ENCODE measurements at places on chromosomes 12 and 14.

GRCh38 chr14:101736585-101736984, 24.9 kb upstream of the PPP2R5C start:
- no peak for DNase-seq

- peak; percentile 71 for DNase-seq
Measured at GRCh38 chr14:70317969-70318634, 41.4 kb downstream of the COX16 start.

DNA sequence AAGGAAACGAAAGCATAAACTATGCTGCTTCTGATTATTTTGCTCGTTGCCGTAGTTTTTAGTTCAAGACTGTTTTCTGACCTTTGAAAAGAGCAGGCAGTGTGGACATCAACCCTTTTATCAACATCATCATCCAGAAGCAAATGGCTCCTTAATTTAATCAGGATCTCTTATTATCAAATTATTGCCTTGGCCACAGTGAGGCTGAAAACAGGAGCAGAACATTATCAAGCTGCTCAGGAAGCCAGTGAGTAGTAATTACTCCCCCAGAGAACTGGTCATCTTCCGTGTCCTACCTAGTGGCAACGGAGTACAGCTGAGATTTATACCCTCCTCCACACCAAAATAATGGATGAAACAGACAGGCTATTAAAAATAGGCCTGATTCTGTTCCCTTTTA, 2.2 kb upstream of the DIABLO start:
- no peak for DNase-seq

DNA sequence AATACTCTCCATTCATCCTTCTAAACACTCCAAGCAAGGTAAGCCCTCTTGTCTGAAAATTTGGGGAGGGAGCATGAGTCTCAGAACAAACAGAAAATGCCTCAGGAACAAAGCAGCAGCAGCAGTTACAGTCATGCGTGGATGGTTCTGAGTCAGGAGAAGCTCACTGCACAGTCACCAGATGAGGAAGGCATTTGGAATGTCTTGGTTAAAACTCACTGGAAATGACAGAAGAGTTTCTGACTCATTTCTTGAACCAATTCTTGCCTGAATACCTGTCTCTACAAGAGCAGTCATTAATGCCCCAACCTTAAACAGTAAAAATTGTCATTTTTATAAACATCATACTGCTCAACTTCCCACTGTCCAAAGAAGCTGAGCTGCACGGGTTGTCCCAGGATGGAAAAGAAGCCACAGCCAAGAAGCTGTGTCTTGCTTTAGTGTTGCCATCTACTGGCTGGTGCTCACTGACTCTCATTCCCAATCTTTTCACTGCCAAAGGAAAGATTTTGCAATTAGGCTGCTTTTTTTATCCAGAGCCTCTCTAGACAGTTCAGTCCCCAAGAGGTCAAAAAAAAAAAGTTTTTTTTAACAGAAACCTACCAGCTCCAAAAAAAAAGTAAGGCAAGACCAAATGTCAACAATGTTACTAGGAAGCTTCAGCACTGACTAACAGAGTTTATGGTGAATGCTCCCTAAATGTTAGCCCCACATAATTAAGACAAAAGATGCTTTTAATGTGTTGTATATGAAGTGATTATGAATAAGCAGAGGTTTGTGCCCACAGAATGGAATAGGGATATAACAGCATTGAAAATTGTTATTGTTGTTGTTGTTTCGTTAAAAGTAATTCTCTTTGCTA, 40.4 kb downstream of the KICS2 start:
- peak; percentile 52 for DNase-seq

DNA sequence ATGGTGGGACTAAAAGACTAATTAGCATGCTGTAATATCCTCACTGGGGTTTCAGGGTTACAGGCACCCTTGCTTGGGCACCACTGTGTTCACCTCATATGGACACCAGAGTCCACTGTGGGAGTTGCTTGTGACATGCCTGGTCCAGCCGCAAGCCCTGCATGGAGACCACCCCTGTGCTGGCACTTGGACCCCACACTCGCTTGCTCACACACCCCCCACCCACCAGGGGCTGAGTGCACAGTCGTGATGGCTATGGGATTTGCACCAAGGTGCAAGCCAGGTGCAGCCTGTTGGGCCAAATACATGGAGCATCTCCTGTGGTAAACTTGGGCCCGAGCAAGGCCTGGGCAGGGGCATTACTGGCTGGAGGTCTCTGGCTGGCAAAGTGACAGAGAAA, 129.1 kb downstream of the SYT10 start:
- DNase-seq: no peak

DNA sequence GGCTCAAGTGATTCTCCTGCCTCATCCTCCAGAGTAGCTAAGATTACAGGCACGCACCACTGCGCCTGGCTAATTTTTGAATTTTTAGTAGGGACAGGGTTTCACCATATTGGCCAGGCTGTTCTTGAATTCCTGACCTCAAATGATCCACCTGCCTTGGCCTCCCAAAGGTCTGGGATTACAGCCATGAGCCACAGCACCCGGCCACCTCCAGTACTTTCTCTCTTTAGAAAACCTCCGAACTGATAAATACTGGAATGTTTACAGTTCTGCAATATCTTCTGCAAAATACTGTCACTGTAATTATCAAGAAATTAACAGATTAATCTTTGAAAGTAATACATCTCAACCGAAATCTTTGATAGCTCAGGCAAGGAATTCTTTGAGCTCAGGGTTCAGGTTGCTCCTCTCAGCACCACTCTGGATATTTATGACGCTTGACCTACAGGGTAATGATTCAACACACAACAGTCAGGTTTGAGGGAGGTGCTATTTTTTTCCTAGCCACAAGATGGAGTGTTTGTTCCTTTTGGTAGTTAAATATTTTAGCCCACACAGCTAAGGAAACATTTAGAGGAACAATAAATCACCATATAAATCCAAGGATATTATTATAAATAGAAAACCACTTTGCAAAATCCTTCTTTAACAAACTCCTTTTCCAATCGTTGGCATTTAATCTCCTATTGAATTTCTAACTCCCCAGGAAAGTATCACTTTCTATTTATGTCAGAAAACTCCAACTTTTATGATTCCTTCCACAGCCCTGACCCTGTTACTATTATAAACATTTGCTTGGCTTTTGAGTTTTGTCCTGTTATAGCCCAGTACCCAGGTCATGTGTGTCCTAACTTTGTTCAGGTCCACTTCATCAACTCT, 48.6 kb upstream of the GTF2A1 start:
- peak; percentile 68 for DNase-seq

DNA sequence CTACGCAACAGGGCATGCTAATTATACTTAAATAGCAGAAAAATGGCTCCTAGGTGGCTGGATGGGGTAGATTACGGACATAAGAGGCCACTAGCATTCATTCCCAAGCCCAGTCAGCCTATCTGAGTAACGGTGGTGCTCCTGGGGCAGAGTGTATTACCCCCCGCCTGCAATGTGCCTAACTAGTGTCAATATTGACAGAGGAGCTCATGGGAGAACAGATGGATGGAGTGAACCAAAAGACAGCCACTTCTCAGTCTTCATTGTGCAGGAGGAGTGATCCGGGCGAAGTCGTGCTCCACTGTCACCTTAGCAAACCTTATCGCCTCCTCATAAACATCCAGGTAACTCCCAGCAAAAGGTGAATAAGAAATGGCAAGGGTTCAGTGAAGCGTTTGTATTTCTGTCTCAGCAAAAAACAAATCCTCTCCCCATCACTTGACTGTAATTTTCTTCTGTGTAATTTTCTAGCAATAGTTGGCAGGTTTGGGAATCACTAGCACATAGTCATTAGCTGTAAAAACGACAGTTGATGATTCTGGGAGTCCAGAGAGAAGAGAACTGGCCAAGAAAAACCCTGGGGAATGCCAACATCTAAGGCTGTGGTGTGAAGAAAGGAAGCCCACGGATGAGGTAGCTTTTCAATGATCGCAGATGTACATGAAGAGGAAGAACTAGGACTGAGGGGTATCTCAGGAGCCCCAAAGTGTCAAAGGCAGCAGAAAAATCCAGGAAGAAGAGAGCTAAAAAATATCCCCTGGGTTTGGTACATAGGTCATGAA, 126.6 kb upstream of the BCL2L14 start:
- DNase-seq: no peak

DNA sequence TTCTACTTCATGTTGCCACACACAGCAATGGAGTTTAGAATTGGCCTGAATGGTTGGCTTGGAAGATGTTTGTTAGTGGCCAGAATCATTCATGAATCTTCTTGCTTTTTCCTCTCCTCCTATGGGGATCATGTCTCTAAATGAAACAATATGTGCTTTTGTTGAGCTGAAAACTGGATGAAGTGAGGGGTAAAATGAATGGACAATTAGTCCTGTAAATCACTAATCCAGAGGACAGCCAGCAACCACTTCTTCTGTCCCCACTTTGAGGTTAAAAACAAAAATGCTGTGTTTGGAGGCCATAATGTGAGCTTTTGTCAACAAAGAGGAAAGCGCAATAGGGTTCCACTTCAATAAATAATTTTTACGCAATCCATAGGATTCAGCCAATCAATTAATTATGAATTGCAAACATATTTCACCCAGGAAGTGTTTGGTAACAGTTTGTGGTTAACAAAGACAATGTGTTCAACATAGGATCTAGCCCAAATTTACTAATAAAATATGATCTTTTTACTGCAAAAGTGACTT, 30.3 kb upstream of the AMIGO2 start:
- DNase-seq: no peak

- DNase-seq: no peak
Measured at GRCh38 chr12:66495709-66496108, 183.2 kb downstream of the GRIP1 start.

DNA sequence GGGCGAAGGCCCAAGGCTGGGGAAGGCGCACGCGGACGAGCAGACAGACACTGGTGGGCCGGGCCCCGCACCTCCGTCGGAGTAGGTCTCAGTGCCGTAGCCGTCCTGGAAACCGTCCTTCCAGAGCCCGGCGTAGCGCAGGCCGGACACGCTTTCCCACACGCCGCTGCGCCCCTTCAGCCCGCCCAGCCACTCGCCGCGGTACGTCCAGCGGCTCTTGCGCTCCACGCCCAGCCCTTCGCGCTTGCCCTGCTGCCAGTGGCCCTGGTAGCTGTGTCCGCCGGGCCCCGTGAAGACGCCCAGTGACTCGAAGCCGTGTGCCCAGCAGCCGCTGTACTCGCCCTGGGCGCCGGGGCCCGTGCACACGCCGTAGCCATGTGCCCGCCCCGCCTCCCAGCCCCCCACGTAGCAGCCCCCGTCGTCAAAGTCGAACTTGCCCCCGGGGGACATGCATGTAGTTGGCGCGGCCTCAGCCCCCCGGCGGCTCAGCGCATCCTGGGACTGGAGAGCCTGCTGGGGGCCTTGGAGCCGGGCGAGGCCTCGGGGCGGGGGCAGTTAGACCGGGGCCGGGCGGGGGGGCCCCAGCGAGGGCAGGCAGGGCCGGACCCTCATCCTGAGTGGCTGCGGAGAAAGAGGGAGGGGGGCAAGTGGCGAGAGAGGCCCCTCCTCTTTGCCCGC, 1.4 kb downstream of the JPH4 start:
- DNase-seq: peak; percentile 52
